GM12891 (cell line): ENCODE measurements at places on chromosomes 11 and 22.

DNA sequence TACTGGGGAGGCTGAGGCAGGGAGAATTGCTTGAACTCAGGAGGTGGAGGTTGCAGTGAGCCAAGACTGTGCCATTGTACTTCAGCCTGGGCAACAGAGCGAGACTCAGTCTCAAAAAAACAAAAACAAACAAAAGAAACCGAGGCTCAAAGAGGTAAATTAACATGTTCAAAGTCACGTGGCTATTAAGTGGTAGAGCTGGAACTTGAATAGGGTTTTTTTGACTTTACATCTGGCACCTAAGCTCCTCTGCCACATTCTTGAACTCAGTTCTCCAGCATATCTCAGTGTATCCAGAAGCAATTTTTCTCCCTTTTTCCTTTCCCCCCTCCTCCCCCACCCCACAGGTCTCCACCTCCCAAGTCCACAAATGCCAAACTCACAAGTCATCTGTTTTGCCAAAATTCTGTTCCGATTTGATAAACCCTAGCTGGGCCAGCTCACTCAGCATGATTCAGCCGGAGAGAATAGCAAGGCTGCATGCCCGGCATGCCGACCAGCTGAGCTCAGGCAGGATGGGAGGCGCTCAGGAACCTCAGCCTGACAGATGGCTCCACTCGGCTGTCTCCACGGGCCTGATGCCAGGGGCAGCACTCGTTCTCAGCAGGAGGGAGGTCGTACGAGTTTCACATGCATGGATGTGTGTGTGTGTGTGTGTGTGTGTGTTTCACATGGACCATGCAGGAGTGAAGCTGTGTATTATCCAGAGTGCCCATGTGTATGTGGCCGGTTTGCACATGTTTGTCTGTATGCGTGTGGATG, 63.2 kb upstream of the RRAS2 start:
- no peak for DNase-seq

- DNase-seq, result no peak
These were observed 60.0 kb downstream of the RTL6 start for GRCh38 chr22:44438056-44438455.

- DNase-seq, result no peak
These were observed 31.3 kb downstream of the JAM3 start for GRCh38 chr11:134100171-134100570.

- DNase-seq, result no peak
These were observed 88.8 kb upstream of the GALNT18 start for GRCh38 chr11:11710556-11710955.

DNA sequence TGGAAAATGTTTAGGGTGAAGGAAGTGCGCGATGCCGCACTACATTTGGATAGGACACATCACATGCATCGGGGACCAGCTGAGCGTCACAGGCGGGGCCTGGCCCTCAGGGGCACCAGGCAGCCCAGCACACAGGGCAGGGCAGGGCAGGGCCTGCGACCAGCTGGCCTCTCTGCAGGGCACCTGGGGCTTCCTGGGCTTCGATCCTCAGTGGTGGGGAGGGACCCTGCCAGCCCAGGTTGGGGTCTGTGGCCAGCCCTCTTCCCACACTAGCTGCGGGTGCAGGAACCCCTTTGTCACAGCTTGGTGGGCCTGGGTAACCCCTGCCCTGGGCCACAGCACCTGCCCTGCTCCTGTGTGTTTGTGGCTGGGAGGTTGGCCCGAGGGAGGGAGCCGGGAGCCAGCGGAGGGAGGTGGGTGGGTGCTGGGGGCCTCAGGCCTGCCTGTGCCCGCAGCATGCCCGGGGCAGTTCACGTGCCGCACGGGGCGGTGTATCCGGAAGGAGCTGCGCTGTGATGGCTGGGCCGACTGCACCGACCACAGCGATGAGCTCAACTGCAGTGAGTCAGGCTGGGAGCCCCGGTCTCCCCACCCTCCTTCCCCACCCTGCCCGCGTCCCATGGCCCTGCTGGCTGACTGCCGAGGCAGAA, 37.9 kb downstream of the ST14 start:
- no peak for DNase-seq

- no peak for DNase-seq
These were observed 605.7 kb downstream of the METTL15 start for GRCh38 chr11:28713850-28714249.

DNA sequence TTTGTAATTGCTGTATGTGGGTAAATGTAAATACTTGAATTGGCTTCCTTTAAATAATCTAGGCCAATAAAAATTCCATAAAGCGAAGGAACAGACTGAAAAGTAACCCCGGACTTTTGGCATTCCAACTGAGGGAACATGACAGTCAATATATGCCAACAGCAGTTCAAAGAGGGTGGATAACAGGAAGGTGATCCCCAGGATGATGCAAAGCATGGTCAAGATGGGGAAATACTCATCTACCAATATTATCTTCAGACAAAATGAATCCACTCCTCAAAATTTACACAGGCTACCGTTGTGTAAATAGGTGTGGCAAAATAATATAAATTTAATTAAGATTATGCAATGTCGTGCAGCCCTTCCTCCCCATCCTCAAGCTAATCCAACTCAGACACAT, 56.9 kb downstream of the BBOX1 start:
- no peak for DNase-seq

DNA sequence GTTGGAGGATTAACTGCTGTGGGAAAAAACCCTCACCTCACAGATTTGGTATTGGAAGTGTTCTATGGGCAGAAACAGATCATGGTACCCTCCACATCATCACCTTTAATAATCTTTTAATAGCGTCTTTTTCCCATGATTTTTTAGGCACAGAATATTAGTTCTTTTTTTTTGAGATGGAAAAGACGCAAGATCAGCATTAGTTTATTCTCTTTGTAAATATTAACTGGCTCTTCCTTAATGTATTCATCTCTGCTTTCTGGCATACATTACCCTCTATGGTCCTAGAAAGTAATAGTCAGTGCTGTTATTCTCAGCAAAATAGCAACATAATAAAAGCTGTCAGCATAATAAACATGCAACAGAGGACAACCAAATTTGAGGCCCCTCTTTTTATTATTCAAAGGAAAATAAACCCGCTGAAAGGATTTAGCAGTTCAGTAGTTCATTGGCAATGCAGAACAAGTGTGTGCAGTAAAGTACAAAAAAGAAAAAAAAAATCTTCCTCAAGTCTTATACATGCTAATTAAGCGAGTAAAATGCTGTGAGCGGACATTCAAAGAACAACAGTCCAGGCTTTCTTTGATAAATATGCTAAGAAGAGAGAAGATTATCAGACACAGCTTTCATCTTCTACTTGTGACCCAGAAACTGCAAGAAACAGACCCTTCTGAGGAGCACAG, 37.5 kb upstream of the DDI1 start:
- DNase-seq, result no peak

DNA sequence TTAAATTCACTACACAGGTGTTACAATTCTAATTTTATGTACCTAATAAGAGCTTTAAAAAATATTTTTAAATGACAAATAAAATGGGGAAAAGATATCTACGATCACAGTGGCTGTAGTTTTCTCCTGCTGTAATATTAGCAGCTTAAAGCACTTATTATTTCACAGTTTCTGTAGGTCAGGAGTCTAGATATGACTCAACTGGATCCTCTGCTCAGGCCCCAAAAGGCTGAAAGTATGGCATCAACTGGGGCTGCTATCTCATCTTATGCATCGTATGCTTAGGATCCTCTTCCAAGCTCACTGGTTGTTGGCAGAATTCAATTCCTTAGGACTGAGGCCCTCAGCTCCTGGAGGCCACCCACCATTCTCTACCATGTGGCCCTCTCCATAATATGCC, 12.8 kb downstream of the FBXO3 start:
- DNase-seq, result no peak

DNA sequence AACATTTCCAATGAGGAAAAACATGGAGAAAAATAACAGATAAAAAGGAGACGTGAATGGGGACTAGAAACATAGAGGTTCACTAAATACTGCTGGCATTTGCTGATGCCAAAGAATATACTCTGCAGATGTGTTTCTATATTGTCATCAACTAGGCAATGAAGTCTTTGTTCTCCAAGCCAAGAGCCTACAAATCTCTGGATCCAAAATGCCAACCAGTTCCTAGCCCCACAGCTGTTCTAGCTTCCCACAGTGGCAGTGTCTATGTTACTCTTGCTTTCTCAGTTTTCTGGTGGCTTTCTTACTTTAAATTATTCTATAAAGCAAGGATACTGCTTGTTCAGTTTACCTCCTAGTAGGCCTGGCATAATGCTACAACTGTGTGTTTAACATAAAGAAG, 977.9 kb upstream of the CCDC90B start:
- DNase-seq, result no peak

DNA sequence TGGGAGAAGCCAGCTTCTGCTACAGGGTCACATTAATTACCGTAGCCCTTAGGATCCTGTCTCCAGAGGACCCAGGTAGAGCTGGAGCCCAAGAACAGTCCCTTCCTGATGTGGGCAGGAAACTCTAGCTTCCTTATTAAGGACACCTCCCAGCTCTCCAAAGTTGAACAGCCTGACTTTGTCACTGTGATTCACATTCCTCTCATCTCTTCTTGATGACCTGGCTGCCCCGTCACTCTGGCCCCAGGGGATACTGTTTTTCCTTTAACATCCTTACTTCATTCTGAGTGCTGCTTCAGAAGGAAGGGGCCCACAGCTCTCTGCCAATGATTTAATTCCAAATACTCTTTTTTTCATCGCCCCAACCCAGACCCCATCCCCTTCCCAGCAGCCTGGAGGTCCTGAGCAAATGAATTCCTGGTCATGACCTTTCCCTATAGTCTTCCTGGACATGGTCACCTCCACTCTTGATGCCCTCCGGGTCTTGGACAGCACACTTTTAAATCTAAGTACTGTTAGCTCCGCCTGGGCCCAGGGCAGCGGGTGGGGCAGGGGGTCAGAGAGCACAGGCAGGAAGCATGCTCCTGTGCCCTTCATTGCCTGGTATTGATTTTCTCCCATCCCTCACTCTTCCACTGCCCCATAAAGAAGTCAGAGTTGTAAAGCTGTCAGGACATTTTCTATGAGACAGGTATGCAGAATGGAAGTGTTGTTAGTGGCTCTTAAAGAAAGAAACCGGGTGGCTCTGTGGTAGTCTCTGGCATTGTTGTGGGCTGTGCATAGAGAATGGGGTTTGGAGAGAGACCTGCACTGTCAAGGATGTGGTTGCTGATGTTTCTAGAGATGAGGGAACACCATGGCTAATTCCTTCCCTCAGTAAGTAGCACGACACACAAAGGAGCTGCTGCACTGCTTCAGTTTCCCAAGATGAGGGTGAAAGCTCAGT, 22.3 kb upstream of the SPON1 start:
- no peak for DNase-seq

- no peak for DNase-seq
These were observed 46.9 kb upstream of the CEP126 start for GRCh38 chr11:101867951-101868350.

DNA sequence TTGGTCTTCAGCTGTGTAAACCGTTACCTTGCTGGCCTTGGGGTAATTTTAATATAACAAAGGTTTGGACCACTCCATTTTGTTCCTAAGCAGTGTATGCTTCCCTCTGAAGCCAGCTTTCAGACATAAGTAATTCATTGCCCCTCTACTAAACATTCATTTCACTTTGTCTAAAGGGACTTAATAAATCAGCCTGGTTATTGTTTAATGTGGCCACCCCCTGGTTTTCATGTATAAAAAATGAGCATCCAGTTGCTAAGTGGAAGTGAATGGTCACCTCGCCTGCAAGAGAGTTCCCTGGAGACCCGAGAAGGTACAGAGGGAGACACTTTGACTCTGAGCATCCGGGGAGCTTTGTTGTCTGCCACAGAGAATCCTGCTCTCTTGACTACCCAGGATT, 3.9 kb downstream of the ABTB2 start:
- DNase-seq, result no peak

DNA sequence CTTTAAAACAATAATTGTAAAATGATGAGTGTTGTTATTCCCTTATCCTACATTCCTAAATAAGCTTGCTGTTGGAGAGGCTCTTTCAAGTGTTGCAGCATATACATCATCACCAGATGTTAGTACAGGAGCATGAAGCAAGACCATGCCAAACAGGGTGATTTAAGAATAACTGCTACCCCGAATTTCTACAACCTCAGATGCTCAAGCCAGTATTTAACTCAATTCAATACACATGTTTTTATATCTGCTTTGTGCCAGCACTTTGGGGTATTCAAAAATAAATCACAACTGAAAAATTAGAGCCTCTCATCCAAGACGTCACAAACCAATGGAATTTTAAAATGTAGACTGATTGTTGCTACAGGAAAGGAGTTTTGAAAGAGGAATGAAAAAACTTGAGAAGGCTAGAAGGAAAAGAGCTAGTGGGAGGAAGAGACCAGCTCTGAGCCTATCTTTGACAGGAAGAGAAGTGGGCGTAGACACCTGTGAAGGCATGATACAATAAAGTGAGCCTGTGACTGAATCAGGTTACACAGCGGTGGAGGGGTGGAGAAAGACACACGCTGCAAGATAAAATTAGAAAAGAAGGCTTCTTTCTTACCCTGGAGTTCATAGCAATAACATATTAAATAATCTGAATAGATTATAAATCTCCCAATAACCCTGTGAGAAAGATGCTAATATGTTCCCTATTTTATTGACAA, 95.8 kb downstream of the DLG2 start:
- DNase-seq, result no peak

GRCh38 chr11:83976086-83976485, 689.9 kb upstream of the CCDC90B start:
- no peak for DNase-seq

DNA sequence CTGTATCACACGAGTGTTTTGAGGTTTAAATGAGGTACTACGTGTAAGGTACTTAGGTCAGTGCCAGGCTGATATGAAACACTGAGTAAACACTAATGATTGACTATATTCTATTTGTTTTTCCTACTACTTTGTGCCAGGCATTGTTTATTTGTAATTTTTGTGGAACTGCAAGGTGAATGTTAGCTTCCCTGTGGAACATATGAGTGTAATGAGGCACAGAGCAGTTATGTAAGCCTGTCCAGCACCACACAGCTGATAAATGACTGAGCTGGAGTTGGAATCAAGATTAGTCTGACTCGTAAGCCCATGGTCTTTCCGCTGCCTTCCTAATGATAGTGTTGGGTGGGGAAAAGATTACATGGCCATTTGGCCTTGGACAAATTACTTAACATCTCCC, 5.9 kb downstream of the SLC37A2 start:
- no peak for DNase-seq

DNA sequence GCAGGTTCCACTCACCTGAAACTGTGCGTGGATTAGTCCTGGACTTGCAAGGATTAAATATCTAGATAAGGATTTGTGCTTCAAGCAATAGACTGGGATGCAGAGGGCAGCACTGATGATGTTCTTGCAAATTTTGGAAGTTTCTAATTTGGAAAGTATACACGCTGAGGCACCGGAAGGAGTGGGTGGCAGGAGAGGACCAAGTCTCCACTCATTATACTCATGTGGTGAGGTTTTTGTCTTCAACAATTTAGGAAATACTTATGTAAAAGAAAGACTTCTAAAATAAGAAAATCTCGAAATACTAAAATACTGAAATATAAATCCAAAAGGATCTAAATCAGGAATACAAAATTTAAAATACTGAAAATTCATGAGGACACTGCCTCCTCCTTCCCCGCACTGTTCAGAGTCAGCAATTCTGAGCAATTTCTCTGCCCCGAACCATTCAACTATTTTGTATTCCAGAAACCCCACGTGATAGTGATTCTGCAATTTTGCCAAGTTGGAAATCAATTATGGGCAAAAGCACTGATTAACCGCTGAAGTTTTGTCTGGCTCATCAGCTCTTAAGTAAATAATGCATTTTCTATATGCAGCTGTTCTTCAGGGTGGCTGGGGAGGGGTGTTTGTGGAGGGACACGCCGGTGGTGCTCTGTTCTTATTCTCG, 47.0 kb upstream of the CLMP start:
- DNase-seq, result no peak
